ENCODE measurements at places on chromosomes 4 and X. TPM values are rescaled to one million over a fixed set of nuclear protein-coding genes. Genes with fewer than 3 reads are reported as not detected.

The WAS gene
- total RNA-seq, result not detected

The ASB9 gene
- total RNA-seq, result not detected

The SPRY1 gene
- total RNA-seq, result 21.9 TPM

The UNC5C gene
- 2.0 TPM for total RNA-seq

The PRR32 gene
- not detected for total RNA-seq

The SYN1 gene
- total RNA-seq, result 0.08 TPM

The CDX4 gene
- total RNA-seq, result not detected

The DCLK2 gene
- total RNA-seq, result 12.2 TPM

The APLN gene
- total RNA-seq, result 0.83 TPM

The IQCM gene
- total RNA-seq, result not detected

The SYTL4 gene
- 1.7 TPM for total RNA-seq

The TRMT2B gene
- total RNA-seq, result 6.3 TPM

The IL2 gene
- total RNA-seq, result not detected

The ANTXR2 gene
- 133 TPM for total RNA-seq

The P2RY8 gene
- total RNA-seq, result not detected

The RAB41 gene
- not detected for total RNA-seq

The SMPX gene
- not detected for total RNA-seq

The CHM gene
- 9.6 TPM for total RNA-seq

The PAGE4 gene
- total RNA-seq, result not detected

The SMIM10 gene
- total RNA-seq, result 2.3 TPM

The CXCL11 gene
- total RNA-seq, result not detected

The LRRC66 gene
- 0.23 TPM for total RNA-seq

The ADGRL3 gene
- not detected for total RNA-seq

The EGFL6 gene
- not detected for total RNA-seq

The GPR173 gene
- 4.2 TPM for total RNA-seq

The PPP4R3C gene
- total RNA-seq, result not detected

The SOD3 gene
- 66.9 TPM for total RNA-seq

The H2BW2 gene
- not detected for total RNA-seq

The TMEM144 gene
- total RNA-seq, result 3.1 TPM

The TMSB4X gene
- 15,067 TPM for total RNA-seq

The FAM114A1 gene
- 325 TPM for total RNA-seq

The MAGIX gene
- 1.7 TPM for total RNA-seq

The HSD17B13 gene
- total RNA-seq, result 0.12 TPM

The SHOX gene
- not detected for total RNA-seq

Measured in smooth muscle cell of the coronary artery (primary cell).